ENCODE measurements at places on chromosomes 7 and 10.

- no peak for DNase-seq
Measured at GRCh38 chr10:46308113-46308415, 21.3 kb downstream of the ANTXRL start.

- no peak for DNase-seq
Measured at GRCh38 chr7:38147005-38147404, 31.0 kb upstream of the STARD3NL start.

- DNase-seq: no peak
Measured at GRCh38 chr7:44144968-44145478, 3.9 kb upstream of the MYL7 start.

- DNase-seq: no peak
Measured at GRCh38 chr10:24800861-24801260, 77.2 kb upstream of the ARHGAP21 start.

DNA sequence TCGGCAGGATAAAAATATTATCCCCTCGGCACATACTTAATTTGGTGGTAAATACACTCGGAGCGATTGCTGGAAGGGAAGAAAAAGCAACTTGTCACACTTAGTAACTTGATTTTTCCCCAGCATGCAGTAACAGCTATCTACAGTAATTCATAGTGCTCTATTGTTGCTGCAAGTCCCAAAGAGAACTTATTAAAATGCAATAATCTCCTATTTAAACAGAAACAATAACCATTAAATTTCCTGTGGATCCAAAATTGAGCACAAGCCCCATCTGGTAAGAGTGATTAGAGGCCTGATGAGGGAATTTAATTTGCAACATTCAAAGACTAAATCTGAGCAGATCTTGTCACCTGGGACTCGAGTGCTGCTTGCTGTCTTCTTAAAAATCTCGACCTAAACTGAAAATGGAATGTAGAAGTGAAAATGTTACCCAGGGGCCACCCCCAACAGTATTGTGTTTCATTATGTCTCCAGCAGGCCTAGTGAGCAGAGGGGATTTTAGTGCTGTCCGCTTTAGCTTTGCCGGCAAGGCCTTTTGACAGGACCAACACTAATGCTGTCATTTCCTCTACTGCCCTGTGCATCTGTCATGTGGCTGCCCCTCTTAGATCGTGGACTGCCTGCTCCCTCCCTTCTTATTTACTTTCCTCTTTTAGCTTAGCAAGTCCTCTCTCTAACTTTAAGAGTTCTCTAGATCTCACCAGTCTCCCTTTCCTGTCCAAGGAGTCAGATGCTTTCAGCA is 639.7 kb downstream of the AUTS2 start:
- no peak for DNase-seq

- DNase-seq: peak; percentile 54
Measured at GRCh38 chr7:140348161-140348849, 50.0 kb downstream of the SLC37A3 start.

DNA sequence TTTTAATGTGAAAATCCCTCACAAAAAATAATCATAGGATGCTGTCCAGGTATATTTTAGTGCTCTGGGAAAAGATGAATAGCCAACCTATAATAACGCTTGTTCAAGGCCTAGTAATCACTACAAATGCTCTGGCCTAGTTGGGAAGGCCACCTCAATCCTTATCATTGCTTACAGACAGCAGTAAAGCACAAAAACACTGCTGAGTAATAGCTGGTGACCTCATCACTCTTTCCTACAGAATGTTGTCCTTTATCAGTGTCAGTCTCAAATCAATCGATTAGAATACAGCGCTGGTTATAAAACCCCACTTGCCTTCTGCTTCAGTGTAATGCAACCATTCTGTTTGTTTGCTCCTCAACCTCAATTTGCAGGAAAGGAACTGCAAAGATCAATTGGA is 72.6 kb upstream of the STEAP1 start:
- DNase-seq: no peak

GRCh38 chr10:43203448-43204041 is 63.3 kb downstream of the RASGEF1A start:
- DNase-seq: no peak

- DNase-seq: peak; percentile 2
Measured at GRCh38 chr7:153886506-153887441, 165.4 kb upstream of the DPP6 start.

GRCh38 chr10:119112056-119112455 is 8.1 kb downstream of the DENND10 start:
- peak; percentile 37 for DNase-seq

DNA sequence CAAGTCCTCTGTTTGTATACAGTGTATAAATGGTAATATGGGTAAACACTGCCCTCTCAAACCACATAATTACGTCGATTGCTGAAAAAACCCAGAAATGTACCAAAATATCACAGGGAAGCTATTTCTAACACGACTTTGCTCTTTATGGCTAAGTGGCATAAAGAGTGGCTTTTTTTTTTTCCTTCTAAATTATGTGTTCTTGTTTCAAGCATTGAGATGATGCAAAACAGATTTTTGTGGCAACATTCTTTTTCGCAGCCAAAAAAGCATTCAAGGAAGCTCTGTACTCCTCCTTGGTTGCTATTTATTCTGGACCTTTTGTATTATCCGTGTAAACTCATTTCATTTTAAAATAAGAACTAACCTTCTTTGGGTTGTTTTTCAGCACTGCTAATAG is 138.9 kb downstream of the VTI1A start:
- DNase-seq: peak; percentile 63

- no peak for DNase-seq
Measured at GRCh38 chr10:132701099-132701845, 84.7 kb downstream of the NKX6-2 start.

DNA sequence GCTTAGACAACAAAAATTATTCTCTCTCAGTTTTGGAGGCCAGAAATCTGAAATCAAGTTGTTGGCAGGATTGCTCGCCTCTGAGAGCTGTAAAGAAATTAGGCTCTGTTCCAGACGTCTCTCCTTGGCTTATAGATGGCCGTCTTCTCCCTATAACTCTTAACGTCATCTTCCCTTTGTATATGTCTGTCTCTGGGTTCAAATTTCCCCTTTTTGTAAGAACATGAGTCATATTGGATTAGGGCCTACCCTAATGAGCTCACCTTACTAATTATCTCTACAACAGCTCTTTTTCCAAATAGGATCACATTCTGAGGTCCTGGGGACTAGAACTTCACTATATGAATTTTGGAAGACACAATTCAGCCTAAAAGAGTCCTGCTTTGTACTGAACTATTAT is 22.4 kb downstream of the GALNTL5 start:
- DNase-seq: no peak

DNA sequence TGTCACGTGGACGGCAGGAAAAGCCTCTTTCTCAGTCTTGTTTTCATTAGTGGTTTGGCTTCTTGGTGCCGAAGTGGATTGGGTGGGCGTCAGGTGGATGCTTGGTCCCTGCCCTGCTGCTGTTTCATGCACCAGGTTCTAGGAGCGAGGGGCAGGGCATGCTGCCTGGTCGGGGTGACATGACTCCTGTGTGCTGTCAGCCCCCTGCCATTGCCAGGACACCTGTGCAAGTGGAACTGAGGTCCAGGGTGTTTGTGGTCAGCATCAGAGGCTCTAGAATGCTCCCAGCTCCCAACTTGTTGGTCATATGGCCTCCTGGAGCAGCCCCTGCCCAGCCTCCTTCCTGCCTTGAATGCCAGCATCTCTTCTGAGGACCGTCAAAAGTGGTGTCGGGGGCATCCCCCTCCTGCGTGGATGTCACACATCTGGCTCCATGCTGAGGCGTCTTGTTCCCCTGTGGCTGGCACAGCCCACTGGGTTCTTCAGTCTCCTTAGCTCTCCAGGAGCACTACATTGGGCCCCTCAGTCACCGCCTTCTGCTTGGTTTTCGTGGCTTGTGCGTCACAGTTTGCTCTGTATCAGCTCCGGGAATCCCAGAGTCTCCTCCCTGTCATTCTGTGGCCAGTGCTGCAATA is 24.8 kb downstream of the ADCY1 start:
- no peak for DNase-seq

GRCh38 chr10:113067501-113067900 is 117.5 kb downstream of the TCF7L2 start:
- no peak for DNase-seq

DNA sequence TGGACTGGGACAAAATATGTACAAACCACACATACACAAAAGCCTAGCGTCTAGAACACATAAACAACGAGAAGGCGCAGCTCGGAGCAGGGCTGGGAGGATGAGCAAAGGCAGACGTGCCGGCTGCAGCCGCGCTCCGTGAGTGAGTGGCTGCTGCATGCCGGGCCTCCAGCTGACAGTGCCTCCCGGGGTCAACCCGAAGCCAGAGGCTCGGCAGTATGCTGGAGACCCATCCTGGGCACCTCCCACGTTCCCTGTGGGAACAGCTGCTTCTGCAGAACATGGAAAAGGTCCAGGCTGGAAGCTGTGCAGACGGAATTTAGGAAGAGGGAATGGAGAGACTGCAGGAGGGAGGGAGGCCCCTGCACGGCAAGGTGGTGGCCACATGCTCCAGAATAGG is 3.6 kb upstream of the GPR146 start:
- DNase-seq: peak; percentile 60

GRCh38 chr7:142450206-142450605 is 192.3 kb upstream of the PRSS58 start:
- no peak for DNase-seq
